ENCODE measurements at places on chromosomes 7 and 10.

DNA sequence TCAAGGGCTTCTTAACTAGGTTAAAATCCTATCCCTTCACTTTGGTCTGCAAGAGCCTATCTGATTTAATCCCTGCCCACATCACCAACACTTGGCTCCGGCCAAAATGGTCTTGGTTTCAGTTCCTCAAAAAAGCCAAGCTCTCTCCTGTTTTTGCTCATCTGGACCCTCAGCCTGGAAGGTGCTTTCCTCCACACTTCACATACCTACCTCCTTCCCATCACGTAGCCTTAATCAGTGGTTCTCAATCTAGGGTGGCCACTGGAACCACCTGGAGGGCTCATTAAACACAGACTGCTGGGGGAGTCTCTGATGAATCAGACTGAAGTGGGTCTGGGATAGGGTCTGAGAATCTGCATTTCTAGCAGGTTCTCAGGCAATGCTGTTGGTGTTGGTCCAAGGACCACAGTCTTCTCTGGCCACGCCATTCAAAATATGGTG, 227.0 kb upstream of the AOAH start:
- DNase-seq: no peak

DNA sequence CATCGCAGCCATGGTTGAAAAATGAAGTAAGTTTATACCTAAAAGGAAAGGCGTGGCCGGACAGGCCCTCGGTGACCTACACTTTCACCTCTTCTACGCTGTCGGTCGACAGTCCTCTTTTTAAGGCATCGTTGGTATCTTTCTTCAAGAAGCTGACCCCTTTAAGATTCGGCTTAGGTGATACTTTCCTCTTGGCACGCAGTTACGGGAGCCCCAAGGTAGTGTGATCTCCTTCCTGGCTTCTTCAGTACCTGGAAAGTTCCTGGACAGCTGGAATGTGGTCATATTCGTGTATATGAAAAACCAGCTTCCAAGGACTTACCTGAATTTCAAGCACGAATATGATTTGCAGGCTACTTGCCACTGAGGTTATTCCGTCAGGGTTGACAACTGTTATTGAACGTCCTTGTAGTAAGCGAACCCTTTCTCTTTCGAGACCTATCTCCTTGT, 885 bp upstream of the SYPL1 start:
- no peak for DNase-seq

- DNase-seq: no peak
Observed at GRCh38 chr7:148084138-148084537, 506.4 kb upstream of the C7orf33 start.

- DNase-seq: no peak
Observed at GRCh38 chr7:21923658-21924057, 22.0 kb downstream of the CDCA7L start.

GRCh38 chr7:131161103-131161502, 166.6 kb upstream of the MKLN1 start:
- no peak for DNase-seq

DNA sequence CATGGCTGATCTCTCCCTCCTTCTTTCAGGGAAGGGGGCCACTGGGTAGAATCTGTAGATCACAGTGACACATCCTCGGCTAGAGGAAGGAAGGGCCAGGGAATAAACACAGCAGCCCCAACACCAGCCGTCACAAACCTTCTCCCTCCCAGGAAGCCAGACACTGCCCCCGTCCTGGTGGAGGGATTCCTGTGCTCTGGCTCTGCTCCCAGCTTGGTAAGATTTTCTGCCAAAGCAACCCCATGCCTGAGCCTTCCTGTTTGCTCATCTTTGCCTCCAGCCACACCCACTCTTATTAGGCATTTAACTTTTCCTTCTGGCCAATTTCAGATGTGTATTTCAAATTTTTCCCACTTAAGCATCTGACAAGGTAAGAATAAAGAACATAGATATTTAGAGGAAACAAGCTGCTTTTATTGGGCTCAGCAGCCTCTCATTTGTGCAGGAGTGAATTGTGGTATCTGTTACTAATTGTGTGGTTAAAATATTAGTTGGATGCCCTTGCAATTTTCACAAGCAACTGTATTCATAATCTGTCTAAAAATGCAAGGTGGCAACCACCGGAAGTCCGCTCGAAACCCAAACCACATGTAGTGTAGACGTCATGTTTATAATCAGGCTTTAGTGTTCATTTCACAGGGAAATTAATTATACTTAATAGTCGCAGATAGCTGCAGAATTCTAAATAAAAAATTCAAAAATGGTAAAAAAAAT, 13.2 kb upstream of the NPS start:
- no peak for DNase-seq

DNA sequence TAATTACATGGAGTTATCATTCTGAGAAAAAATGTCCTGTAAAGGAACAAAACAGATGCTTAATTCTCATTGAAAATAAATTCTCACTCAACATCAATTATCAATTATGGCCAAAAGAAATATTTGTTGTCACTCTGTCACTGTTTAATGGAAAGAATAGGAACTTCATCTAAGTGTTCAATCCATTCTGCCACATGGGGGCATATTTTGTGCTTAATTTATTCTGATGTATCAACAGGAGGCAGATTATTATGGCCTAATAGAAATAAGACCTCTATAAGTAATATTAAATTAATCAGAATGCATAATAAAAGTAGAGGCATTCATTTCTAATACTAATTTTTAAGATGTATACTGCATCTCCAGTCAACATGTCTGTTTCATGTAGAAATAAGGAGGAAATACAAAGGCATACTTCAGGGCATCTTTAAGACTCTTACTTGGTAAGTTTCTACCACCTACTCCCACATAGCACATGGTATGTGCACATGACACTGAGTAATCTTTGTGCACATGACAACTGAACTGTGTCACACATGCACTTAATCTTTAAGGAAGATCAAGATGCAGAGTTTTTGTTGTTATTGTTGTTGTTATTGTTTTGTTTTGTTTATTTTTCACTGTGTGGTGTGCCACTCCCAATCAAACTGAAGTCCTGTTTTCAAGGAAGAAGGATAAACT, 420.4 kb upstream of the SEMA3A start:
- DNase-seq: no peak

- no peak for DNase-seq
Observed at GRCh38 chr7:84191261-84191660, 3.3 kb downstream of the SEMA3A start.

- DNase-seq: no peak
Observed at GRCh38 chr7:20438694-20439376, 108.1 kb downstream of the ITGB8 start.

DNA sequence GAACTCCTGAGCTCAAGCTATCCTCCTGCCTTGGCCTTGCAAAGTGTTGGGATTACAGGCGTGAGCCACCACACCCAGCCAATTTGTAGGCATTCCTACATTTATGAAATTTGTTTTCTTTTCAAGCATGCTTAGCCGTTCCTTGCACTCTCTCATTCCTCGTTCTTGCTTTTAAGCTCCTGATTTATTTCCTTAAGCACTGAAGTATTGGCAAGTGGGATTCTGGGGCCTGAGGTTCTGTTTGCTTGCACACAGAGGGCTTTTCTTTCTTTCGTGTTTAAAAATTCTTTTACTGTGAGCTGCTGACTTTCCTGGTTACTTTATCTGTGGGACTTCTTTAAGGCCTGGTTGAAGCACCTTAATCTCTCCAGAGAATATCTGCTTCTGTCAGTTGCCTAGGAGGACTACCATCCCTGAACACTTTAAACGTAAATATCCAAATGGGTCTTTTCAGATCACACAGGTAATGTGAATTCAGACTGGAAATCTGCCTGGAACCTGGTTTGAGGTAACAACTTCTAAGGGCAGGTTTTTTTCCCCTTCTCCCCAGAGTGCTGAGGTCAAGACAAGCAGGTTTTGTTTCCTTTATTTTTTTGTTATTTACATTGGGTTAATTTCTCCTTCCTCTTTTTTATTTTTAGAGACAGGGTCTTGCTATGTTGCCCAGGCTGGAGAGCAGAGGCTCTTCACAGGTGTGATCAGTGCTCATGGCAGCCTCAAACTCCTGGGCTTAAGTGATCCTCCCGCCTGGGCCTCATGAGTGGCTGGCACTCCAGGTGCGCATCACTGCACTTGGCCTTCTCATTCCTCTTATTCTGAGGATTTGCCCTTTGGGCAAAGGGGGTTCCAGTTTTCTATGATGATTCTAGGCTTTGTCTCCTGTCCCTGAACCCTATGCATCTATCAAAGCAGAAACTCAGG, 102.9 kb downstream of the PFKFB3 start:
- no peak for DNase-seq

DNA sequence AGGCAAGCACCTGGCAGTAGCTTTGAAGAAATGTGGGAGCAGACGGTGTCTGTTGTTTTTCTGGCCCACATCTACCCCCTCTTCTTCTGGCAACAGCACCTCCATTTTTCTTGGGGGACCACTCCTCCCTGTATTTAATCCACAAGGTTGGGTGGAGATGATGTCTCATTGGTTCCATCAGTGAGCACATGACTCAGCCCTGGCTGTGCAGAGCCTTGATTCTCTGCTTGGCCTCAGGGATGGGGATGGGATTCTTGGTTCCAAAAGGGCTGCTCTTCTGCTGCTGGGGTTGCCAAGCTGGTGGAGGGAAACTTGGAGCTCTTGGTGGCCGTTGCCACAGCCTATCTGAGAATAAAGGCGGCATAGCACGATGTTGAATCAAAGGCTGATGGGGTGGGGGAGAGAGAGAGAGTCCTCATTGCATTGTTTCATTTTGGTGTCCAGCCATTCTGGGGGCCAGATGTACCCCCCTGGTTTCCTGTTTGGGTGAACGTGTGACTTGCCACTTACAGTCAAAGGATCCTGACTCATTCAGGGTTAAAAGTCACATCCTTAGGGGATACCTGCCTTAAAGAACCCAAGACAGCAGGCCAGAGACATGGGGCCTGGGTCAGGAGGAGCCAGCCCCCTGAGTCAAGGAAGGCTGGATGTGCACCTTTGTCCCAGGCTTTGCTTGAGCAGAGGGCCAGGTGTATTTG, 25.9 kb downstream of the GRK5 start:
- DNase-seq: no peak

DNA sequence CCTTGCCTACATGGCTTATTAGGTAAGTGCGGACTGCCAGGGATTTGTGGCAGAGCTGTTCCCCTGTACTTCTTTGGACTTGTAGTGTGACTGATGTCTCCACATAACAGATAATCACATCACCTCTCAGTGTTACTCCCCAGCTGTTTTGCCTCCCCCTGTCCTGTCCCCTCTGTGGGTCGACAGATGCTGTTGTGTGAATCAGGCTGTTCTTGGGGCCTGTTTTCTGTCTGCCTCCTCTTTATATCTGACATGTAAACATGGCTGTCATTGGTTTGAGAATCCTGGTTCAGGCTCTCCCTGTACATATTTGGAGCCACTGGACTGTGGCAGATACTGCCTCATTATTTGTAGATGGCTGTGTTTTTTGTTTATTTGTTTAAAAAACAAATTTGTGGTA, 22.7 kb downstream of the CCNY start:
- DNase-seq: no peak

- DNase-seq: peak; percentile 23
Observed at GRCh38 chr7:157702311-157703023, 365.7 kb downstream of the DNAJB6 start.

DNA sequence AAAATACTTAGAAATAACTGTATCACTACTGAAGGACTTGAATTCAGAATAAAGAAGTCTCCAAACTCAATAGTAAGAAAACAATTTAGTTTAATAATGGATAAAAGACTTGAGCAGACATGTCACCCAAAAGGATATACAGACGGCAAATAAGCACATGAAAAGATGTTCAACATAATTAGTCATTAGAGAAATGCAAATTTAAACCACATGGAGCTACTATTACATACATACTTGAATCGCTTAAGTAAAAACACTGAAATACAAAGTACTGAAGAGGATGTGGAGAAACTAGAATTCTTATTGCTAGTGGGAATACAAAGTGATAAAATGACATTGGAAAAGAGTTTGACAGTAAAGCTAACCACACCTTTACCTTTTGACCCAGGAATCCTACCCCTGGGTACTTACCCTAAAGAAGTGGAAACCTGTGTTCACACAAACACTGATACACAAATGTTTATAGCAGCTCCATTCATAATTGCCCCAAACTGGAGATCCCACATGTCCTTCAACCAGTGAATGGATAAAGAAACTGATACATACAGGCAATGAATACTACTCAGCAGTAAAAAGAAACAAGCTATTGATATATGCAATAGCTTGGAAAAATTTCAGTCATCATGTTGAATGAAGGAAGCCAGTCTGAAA, 54.3 kb upstream of the NFKB2 start:
- DNase-seq: no peak

DNA sequence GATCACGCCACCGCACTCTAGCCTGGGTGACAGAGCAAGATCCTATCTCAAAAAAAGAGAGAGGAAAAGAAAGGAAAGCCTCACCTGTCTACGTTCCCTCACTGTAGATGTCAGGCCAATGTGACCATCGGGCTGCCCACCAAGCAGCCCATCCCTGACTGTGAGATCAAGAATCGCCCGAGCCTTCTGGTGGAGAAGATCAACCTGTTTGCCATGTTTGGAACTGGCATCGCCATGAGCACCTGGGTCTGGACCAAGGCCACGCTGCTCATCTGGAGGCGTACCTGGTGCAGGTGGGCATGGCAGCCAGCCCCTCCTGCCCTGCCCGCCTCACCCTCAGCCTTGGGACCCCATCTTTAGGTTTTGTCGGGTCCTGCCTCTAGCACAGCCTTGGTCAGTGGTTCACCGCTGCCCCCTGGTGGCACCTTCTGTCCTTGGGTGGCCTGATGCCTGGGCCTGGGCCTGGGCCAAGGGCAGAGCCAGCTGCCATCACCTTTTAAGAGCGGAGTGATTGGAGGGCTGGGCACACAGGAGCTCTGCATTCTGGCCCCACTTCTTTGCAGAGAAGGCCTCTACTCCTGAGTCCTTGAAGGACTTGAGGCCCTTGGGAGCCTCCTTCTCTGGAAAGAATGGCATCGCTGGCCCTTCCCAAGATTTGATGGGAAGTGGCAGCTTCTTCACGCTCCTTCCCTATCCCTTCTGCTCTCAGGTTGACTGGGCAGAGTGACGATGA, 14.4 kb upstream of the AHCYL2 start:
- DNase-seq: peak; percentile 74

DNA sequence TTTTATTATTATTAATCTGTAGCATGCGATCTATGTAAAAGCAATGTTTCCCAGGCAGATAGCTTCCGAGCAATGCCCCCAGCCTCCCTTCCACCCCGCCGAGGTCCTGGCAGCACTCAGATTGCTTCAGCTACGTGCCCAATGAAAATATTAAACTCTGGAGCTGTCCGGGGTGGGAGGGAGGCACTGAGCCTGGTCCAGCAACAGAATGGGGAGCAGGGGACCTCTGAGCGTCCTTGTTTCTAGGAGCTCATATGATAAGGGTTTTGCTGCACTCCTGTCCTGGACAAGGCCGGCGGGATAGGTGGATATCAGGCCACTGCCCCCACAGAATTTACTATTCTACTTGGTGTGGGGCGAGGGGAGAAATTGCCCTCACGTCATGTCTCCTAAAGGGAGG, 44.5 kb upstream of the CDK1 start:
- DNase-seq: no peak
